ENCODE measurements at places on chromosomes 1 and 21. TPM values are rescaled to one million over a fixed set of nuclear protein-coding genes. Genes with fewer than 3 reads are reported as not detected.

- DNase-seq = no peak
These were observed 44.8 kb upstream of the CACYBP start for GRCh38 chr1:174954671-174955669.

DNA sequence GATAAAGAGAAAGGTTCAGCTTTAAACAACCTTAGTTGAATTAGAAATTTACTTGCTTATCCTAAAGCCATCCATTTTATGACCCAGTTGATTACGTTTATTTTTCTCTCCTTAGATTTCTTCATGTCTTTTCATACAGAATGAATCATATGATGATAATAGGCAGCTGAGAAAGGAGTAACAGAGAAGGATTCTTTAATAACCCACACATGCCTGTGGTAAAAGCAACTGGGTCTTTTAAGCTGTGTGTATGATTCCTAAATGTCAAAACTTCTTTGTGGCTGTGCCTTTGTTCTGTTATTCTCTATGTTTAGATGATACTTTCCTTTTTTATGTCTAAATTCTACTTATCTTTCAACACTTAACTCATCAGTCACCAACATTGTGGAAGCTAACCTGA lies 626.5 kb downstream of the NCAM2 start:
- DNase-seq = no peak

The CELA2A gene
- total RNA-seq = not detected

GRCh38 chr1:66860529-66860928 lies 59.5 kb upstream of the INSL5 start:
- DNase-seq = no peak

DNA sequence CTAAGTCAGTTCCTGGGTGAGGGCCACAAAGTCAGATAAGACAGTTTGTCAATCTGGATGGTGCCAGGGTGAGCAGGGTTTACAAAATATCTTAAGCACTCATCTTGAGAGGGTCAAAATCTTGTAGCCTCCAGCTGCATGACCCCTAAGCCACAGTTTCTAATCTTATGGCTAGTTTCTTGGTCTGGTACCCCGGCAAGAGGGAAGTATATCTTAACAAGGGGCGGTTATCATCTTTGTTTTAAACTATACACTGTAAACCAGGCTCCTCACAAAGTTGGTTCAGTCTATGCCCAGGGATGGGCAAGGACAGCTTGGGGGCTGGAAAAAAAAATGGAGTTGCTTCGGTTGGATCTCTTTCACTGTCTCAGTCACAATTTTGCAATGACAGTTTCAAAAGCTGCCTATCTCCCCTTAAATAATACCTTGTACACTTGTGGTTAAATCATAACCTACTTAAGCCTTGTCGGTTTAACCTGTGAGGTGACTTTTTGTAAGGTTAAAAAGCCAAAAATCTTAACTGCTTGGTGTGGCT lies 7.8 kb upstream of the CD46 start:
- DNase-seq = no peak

DNA sequence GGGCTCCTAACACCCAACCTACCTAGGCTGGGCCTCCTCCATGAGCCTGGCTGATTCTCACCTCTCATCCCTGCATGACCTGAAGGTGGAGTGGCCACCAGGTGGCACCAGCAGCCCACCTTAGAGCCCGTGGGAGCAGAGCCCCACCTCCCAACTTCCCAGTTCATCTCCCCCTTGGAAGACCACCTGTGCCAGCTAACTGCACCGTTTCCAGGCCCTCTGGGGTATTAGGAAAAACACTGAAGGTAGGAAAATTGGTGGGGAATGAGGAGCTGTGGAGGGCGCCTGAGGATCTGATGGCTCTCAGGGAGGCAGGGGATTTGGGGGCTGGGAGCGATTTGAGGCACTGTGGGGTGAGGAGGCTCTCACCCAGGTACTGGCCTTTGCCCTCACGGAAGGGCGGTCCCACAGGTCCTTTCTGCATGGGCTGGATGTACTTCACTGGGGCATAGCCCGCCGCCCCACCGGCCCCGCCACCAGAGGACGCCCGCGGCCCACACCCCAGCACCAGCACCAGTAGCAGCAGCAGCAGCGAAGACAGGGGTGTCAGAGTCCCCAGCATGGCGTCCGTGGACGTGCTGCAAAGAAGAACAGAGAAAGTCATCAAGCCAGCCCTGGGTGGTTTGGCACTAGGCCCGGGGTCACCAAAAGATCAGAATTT lies 11.1 kb downstream of the ADPRS start:
- peak; percentile 85 for DNase-seq

- no peak for DNase-seq
These were observed 46.3 kb downstream of the GPR161 start for GRCh38 chr1:168090395-168090794.

The OPTC gene
- not detected for total RNA-seq

The PPIAL4G gene
- not detected for total RNA-seq

DNA sequence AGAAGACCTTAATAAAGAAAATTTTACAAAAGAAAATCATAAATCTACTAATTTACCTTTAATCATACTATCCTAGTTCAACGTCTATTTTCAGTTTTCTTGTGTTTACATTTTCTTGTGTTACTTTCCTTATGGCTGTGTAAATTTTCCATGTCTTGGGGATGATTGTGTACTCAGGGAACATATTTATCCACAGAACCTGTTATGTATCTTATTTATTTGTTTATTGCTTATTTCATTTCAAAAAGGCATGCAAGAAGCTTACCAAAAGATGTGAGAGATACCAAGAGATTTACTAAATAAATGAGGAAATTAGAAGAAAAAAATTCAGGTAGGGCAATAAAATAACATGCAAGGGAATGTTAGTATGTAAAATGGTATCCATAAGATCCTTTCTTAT lies 22.8 kb downstream of the PBX1 start:
- DNase-seq = no peak

GRCh38 chr1:101235696-101236515 lies 913 bp upstream of the S1PR1 start:
- peak; percentile 31 for DNase-seq

The C1orf141 gene
- total RNA-seq = not detected

The APCS gene
- total RNA-seq = not detected

The IFI44 gene
- 0.47 TPM for total RNA-seq

DNA sequence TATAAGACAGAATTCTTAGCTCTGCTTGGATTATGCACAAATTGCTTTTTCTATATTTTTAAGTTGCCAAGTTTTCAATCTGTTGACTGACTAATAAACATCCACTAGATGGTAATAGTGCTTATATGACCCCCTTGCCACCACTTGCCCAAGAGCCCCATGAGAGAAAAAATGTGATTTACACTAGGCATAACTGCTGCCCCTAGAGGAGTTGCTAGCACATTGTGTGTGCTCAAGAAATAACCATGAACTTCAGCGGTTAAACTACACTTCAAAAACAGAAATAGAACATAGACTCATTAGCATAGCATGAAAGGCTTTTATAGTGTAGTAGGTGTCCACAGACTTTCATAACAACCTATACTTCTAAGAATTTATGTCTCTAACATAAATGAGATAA lies 61.4 kb downstream of the BRINP3 start:
- no peak for DNase-seq

- no peak for DNase-seq
These were observed 112.7 kb downstream of the HMCN1 start for GRCh38 chr1:185846672-185847444.

DNA sequence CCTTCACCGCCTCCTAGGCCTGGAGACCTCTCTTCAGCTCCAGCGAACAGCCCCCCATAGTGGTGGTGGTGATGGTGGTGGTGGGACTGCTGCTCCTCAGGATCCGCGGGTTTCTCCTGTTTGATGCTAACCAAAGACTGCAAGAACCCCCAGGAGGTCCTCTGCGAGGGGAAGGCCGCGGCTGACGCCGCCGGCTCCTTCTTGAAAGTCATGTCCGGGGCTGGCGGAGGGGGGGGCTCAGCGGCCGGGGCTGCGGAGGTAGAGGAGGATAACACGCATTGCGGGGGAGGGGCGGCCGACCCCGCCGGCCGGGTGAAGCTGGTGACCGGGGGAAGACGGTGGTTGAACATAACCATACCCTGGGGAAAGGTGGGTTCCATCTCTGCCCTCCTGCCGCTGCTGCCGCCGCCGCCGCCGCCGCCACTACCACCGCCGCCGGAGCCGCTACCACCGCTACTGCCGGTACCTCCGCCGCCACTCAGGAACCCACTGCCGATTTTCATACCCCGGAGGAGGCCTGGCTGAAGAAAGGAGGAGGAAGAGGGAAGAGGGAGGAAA lies 554 bp downstream of the ZNF281 start:
- no peak for DNase-seq

DNA sequence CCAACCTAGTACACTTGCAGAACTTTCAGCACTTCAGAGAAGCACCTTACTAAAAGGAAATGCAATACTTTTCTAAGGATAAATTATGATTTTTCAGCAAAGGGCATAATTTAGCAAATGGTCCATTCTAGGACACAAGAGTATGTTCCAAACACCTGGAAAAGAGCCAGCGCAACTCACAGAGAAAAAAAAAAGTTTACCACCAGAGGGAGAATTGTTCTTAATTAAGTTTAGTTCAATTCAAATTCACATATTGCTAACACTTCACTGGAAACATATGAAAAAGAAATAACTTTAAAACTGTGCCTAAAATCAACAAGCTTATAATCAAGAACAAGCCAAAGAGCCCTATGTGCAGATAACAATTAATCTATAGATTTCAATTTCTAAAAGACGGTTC lies 338.1 kb downstream of the SEC16B start:
- no peak for DNase-seq

DNA sequence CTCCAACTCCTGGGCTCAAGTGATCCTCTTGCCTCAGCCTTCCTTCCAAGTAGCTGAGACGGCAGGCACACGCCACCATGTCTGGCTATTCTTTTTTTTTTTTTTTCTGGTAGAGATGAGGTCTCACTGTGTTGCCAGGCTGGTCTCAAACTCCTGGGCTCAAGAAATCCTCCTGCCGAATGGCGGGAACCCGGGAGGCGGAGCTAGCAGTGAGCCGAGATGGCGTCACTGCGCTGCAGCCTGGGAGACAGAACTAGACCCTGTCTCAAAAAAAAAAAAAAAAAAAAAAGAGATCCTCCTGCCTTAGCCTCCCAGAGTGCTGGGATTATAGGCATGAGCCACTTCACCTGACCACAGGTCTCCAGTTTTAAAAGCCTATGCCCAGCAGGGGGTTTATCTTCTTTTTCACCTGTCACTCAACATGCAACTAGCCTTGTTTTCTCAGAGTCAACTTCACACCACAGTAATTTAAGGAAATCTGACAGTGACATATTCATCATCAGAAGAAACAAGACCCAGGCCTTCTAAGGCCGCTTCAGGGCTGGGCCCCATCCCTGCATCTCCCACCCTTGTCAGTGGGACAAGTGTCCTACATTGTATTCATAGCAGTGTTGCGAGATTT lies 38.3 kb upstream of the GALNT2 start:
- DNase-seq = no peak

GRCh38 chr1:218514689-218515088 lies 169.6 kb downstream of the TGFB2 start:
- DNase-seq = no peak

The GPR25 gene
- not detected for total RNA-seq

The OSCP1 gene
- total RNA-seq = 10.5 TPM

DNA sequence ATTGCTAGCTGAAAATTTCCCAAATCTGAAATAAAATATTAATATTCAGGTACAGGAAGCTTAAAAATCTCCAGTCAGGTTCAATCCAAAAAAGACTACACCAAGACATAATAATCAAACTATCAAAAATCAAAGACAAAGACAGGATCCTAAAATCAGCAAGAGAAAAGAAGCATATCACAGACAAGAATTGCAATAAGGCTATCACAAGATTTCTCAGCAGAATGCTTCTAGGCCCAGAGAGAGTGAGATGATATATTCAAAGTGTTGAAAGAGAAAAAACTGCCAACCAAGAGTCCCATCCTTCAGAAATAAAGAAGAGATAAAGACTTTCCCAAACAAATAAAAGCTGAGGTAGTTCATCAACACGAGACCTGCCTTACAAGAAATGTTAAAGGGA lies 5.0 kb upstream of the SELP start:
- DNase-seq = no peak

DNA sequence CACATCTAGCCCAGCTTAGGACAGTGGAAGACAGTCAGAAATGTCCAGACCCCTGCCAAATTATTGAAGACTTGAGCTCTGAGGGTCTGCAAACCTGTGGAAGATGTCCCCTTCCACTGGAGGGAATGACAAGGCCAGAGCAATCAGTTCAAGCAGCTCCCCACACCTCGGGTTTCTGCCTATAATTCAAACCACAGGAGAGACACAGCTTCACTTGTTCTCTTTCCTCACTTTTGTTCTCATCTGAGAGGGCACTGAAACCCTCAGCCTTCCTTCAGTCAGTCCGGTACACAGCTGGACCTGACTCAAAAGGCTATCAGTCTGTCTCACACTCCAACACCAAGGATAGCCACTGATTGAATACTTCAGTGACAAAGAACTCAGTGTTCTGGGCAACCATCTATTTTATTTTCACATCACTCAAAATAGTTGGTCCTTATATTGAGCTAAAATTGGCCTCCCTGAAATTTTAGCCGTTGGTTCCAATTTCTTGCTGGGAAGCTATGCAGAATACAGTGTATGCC lies 70.1 kb downstream of the TENT5C start:
- no peak for DNase-seq

The BRINP3 gene
- total RNA-seq = 0.45 TPM

The GFI1 gene
- 0.16 TPM for total RNA-seq

GRCh38 chr1:53413175-53414001 lies 45.8 kb upstream of the DMRTB1 start:
- DNase-seq = no peak

The ACTA1 gene
- total RNA-seq = 0.48 TPM

The MAP3K6 gene
- 12.9 TPM for total RNA-seq

DNA sequence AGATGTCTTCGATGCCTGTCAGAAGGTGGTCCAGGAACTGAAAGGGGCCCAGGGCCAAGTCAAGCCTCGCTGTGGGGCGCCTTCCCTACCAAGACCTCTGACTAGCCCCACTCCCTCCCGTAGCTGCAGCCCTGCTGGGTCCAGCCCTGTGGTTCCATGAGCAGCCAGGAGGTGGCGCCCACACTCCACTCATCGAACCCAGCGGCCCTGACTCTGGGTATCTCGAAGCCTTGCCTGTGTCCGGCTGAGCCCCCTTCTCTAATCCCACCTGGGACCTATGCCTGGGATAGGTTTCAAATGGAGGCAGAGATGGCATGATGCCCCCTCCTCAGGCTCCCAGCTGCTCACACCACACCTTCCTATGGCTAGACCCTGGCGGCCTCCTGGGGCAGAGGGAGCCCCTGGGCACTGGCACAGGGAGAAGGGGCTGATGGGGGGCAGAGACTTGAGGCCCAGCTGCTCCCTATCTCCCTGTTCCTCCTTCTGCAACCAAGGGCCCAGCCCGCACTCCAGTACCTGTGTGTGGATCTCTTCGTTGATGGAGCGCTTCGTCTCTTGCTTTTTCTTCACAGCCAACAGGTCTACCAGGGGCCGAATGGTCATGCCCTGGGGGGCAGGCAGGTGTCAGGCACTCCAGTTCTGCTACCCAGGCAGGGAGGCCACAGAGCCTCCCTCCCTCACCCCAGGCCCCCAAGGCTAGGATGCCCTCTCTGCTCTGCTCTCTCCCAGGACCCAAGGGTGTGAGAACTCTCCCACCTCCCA lies 52.0 kb downstream of the SLC9A1 start:
- DNase-seq = peak; percentile 97

The TDRKH gene
- 19.9 TPM for total RNA-seq

GRCh38 chr1:192809307-192810252 lies 741 bp downstream of the RGS2 start:
- peak; percentile 28 for DNase-seq

- DNase-seq = no peak
These were observed 96.6 kb upstream of the RUNX1 start for GRCh38 chr21:35145626-35146233.

- no peak for DNase-seq
These were observed 44.0 kb upstream of the DIPK1A start for GRCh38 chr1:93005252-93005598.
